ENCODE measurements at places on chromosomes 5 and 9.

DNA sequence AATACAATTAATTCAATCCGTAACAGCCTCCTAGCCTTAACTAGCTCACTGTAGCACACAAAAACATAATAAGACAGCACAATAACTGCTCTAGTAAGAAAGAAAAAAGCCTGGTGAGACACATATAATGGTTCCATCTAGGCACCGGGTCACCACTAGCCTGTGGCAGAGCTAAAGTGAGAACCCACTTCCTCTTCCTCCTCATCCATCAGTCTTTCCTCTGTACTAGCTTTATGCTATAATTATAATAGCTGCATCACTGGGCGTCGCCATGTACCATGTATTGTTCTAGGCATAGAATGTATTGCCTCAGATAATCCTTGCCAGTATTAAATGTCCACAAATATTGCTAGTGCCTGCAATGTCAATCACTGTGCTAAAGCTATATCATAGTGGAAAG, 23.1 kb downstream of the ADRB2 start:
- no peak for DNase-seq

GRCh38 chr5:171094356-171094755, 214.7 kb upstream of the TLX3 start:
- DNase-seq: no peak

- DNase-seq: no peak
These were observed 141.0 kb downstream of the MEF2C start for GRCh38 chr5:88741964-88742363.

DNA sequence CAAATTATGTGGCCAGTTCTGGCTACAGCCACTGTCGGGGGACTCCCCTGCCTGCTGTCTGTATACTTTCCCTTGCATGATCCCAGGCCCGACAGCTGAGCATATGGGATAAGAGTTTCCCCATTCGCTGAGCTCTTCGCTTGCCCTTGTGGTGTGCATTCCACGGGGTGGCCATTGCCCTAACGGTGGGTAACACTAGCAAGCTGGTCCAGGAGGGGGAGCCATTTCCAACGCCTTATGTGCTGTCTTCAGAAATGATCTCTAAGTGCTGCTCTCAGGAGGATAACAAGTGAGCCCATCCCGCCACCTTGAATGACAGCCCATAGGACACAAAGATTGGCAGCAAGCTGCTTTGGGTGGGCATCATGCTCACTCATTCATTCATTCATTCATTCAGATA, 190.9 kb downstream of the FSTL4 start:
- no peak for DNase-seq

DNA sequence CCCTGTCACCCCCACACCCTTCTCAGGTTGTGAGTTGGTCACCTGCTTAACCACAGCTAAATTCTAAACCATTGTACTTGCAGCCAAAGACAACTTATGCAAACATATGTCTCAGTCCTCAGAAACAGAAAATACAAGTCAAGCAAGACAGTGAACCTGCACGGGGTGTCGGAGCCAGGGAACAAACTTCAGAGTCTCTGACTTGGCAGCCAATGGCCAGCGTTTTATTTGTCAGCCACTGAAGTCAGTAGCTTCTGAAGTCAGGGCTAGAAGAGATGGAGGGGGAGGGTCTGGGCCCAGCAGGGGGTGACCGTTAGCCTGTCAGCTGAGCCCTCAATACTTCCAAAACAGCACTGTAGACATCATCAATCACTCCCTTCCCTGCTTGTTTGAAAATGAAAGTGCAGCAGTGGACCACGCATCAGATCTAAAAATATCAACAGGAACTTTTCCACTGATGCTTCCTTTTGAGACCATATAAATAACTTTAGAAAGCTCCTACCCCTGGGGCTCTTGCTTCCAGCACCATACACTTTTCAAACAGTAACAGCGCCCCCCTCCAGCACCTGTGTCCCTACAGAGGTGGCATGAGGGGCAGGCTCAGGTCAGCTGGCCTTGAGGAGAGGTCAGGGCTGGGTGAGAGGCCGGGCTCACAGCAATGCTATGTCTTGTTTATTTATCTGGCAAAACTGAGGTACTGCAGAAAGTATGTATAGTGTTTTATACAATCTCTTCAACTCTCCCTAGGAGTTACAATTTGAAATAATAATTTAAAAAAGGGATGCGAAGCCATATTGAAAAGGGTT, 142.5 kb downstream of the ACER2 start:
- DNase-seq: no peak

GRCh38 chr9:135051316-135052038, 36.0 kb upstream of the OLFM1 start:
- DNase-seq: no peak

DNA sequence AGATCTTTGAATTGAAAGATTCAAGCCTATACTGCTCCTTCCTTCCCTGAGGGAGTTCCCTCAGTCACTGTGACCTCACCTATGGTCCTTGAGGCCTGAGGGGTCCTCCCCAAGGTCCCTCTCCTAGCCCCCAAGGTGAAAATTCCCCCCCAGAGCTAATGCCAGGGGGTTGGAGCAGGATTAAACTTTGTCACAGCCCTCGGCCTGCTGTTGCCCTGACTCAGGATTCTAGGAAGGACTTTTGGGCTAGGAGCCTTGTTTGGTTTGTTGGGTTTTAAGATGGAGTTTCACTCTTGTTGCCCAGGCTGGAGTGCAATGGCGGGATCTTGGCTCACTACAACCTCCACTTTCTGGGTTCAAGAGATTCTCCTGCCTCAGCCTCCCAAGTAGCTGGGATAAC, 123.2 kb downstream of the C5orf15 start:
- no peak for DNase-seq

DNA sequence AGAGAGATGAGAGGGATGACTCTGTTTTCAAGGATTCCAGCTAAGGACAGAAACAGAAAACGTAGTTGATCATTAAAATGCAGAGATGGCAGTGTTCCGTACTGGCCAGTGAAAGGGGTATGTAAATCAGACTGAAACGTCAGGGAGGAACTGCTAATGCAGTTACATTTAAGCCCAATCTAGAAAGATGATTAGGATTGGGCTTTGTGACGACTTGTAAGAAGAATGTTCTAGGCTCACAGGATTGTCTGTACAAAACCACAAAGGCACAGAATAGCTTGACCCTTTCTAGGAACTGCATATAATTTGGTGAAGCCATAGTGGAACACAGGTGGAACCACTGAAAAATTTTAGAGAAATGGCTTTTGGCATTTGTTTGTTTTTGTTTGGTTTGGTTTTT, 55.6 kb upstream of the TESK1 start:
- no peak for DNase-seq

DNA sequence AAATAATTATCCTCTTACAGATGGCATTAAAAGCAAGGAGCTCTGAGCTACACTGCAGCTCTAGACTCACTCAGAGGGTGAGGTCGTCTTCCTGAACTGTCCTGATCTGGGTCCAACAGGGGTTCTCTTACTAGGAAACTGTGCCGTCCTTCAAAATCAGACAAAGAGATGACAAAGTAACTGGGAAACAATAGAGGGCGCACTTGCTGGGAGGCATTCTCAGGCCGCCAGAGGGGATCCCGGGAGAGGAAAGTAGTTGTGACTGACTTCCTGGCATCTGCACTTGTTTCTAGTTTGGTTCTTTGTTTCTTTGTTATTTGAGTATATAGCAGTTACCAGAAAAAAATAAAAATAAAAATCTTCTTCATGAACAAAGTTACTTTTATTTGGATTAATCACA, 142.9 kb upstream of the MSX2 start:
- no peak for DNase-seq

- DNase-seq: no peak
These were observed 143.0 kb downstream of the GOLPH3 start for GRCh38 chr5:32031089-32031488.

- DNase-seq: no peak
These were observed 19.0 kb downstream of the SEC61B start for GRCh38 chr9:99241106-99241505.

DNA sequence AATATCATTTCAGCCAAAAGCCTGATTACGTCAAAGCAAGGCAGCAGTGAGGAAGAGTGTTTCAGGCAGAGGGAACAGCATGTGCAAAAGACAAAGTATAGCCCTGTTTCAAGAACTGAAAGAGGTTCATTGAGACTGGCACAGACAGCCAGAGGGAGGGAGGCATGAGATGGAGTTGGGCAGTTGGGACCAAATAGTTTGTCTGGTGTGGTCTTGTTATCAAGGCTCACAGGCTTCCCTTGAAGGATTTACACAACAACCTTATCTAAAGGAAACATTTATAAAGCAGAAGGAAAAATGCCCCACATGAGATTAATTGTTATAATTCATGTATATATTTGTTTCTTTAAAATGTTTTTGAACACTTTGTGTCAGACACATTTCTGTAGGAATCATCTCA, 253.3 kb downstream of the DMAC1 start:
- DNase-seq: no peak

DNA sequence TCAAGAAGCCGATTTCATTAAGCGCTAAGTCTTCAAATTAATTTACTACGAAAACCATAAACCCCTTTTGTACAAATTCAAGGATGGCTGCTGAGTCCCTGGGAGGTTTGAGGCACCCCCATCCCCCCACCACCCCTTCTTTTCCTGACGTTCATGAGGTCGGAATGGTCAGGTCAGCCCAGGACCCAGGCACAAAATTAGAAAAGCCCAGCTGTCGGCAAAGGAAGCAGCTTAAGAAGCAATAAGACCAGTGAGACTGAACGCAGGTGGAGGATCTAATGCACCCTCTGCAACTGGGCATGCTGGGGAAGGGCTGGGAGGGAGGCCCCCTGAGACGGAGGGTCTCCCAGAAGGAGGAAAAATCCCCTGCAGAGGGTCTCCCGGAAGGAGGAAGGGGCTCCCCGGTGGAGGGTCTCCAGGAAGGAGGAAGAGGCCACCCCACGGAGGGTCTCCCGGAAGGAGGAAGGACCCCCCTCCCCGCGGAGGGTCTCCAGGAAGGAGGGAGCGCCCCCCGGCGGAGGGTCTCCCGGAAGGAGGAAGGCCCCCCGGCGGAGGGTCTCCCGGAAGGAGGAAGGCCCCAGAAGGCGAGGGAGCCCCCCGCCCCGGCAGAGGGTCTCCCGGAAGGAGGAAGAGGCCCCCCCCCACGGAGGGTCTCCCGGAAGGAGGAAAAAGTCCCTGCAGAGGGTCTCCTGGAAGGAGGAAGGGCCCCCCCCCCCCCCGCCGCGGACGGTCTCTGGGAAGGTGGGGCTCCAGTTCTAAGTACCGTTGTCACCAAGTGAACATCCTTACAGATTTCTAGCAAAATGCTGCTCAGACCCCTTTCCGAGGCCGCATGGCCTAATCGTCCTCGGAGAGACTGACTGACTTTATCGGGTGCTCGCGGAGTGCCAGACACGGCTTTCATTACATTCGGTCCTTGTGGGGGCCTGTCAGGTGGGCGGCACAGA, 74.4 kb upstream of the FCN1 start:
- no peak for DNase-seq

DNA sequence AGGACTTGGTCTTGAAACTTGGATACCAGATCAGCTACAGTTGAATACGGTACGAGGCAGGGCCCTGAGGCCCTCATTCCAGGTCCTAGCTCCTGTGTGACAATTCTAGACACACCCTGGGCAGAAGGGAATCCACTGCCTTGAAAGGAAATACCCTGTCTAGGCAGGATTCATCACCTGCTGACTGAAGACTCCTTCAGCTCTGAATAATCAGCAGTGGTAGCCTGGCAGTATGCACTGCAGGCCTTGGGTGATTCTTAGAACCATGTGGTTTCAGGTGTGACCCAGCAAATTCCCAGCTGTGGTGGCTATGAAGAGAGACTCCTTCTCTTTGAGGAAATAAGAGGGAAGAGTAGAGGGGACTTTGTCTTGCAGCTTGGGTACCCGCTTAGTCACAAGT, 17.2 kb upstream of the EFNA5 start:
- no peak for DNase-seq

- no peak for DNase-seq
These were observed 1.0 kb downstream of the DMRT2 start for GRCh38 chr9:1051210-1051583.
